ENCODE measurements at places on chromosomes 11 and 22. TPM values are rescaled to one million over a fixed set of nuclear protein-coding genes. Genes with fewer than 3 reads are reported as not detected.

- DNase-seq, result no peak
- H3K27me3 ChIP-seq, result peaks cover 6% of the 10 kb centered on the region
- H3K36me3 ChIP-seq, result no peaks in the 10 kb centered on the region
- no peaks in the 10 kb centered on the region for H3K4me1 ChIP-seq
- H3K4me3 ChIP-seq, result no peak overlapping the region
These were observed 67.7 kb downstream of the SPON1 start for GRCh38 chr11:14029971-14030920.

Gene CFAP300
- not detected for polyA plus RNA-seq

DNA sequence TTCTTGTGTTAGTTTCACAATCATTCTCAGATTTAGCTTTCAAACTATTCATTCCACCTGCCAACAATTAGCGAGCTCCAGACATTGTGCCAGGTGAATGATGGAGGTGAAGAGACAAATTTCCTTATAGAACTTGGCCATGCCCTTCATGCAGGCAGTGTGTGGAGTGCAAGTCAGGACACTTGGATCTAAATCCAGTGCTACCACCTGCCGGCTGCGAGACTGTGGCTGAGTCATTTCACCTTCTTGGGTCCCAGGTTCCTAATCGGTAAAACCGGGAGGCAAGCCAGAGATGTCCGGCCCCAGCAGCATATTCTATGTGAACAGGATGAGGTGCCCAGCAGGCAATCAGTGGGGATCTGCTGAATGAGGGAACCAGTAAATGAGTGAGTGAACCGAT lies 18.6 kb upstream of the EHF start:
- no peaks in the 10 kb centered on the region for H3K4me1 ChIP-seq
- no peak overlapping the region for H3K27ac ChIP-seq
- no peak overlapping the region for H3K4me3 ChIP-seq
- no peak for DNase-seq
- H3K36me3 ChIP-seq, result no peaks in the 10 kb centered on the region

DNA sequence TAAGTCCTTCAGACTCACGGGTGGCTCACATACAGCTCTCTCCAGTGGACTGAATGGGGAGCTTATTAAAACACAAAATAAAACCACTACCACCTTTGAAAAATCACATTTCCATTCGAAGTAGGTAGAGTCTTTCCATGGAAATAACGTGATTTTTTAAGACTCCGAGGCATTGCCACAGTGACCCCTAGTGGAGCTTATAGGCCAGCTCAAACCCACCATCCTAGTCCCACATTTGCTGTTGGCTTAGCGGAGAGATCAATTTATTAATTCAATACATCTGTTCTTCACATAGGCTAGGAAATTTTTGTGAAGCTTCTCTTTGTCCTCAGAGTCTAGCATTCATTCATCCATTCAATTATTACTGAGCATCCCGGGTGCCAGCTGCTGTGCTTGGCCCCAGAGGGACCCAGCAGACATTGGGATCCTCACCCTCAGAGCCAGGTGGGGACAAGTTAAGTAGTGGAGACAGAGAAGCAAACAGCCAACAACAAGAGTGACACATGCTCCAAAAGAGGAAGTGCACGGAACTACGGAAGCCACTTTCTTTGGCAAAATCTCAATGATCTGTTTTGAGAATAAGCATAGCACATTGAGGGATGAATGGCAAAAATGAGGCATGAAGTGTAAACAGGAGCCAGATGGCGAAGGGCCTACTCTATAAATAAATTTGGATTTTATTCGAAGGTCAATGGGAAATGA lies 10.2 kb upstream of the P4HA3 start:
- no peaks in the 10 kb centered on the region for H3K36me3 ChIP-seq
- H3K27ac ChIP-seq, result no peak overlapping the region
- peaks cover 4% of the 10 kb centered on the region for H3K4me1 ChIP-seq
- H3K27me3 ChIP-seq, result no peaks in the 10 kb centered on the region

DNA sequence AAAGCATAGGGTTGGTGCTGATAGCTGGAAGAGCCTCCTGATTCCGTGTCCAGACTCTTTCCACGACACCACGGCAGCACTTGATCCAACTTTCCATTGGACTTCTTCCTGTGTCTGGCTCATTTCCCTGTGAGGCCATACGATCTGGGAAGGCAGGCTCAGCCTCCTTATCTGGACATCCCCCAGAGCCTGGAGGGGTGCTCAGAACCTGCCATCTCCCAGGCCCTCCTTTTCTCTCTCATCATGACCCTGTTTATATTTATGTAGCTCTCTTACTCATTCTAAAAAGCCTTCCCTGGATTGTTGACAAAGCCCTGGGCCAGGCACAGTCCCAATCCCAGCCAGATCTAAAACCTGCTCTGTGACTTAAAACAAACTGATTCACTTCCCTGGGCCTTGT lies 7.8 kb upstream of the BCL9L start:
- no peak overlapping the region for H3K27ac ChIP-seq

DNA sequence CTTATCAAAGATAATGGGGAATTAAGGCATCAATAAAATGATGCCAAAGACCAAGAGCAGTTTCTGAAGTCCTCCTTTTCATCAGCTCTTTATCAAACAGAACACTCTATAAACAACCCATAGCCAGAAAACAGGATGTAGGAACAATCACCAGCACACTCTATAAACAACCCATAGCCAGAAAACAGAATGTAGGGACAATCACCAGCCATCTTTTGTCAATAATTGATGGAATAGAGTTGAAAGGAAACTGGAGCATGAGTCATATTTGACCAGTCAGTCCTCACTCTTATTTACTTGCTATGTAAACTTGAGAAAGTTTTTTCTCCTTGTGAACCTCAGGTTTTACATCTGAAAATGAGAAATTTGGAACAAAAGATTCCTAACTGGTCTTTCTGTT lies 10.0 kb downstream of the MS4A2 start:
- H3K27me3 ChIP-seq, result no peaks in the 10 kb centered on the region
- no peak overlapping the region for H3K4me3 ChIP-seq
- no peaks in the 10 kb centered on the region for H3K4me1 ChIP-seq
- no peaks in the 10 kb centered on the region for H3K36me3 ChIP-seq

DNA sequence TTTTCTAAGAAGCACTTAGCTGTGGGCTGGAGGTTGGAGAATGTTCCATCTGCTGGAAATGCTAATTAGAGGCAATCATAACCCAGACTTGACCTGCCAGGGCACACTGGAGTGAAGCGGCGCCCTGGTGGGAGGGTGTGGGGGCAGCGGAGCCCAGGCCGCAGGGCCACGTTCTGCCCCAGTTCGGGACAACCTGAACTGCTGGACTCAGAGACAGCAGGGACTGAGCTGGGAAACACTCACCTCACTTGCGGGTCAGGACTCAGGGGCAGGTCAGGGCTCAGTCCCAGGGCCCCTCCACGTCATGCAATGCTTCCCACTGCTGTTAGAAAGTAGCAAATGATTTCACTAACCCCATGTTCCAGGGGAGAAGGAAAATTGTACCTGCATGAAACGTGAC lies 316.4 kb downstream of the NTM start:
- H3K27ac ChIP-seq, result no peak overlapping the region
- no peaks in the 10 kb centered on the region for H3K4me1 ChIP-seq
- DNase-seq, result no peak
- H3K36me3 ChIP-seq, result no peaks in the 10 kb centered on the region
- H3K4me3 ChIP-seq, result no peak overlapping the region
- H3K27me3 ChIP-seq, result peaks cover 3% of the 10 kb centered on the region

All from B cell (primary cell).